Panc1 (cell line): ENCODE measurements at places on chromosomes 13 and 19.
A peak's percentile ranks its signal among the peaks of the same experiment; 100 is the strongest.

- H3K36me3 ChIP-seq = no peaks in the 10 kb centered on the region
- H3K27me3 ChIP-seq = no peaks in the 10 kb centered on the region
- DNase-seq = no peak
- H3K4me3 ChIP-seq = no peak overlapping the region
- H3K27ac ChIP-seq = no peak overlapping the region
- no peaks in the 10 kb centered on the region for H3K4me1 ChIP-seq
Observed at GRCh38 chr13:54573186-54573585, 1544.6 kb downstream of the OLFM4 start.

DNA sequence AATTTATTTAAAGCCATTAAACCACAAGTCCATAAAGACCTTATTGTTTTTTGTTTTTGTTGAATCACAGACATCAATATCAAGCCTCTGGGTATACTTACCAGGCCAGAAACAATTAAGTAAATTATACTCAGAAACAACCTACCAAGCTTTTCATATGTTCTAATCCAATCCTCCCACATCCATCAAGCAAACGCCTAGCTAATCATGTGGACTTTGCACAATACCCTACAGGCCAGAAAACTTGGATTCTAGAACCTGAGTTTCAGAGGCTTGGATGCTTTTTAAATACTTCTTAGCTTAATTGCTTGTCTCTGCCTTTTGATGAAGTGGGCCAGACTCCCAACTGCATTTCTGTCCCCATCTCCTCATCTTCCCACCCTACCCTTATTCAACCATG lies 39.9 kb downstream of the TGDS start:
- no peak overlapping the region for H3K4me3 ChIP-seq
- no peak overlapping the region for H3K27ac ChIP-seq
- H3K36me3 ChIP-seq = no peaks in the 10 kb centered on the region
- no peaks in the 10 kb centered on the region for H3K27me3 ChIP-seq

GRCh38 chr19:35905178-35905727 lies 2.8 kb downstream of the TYROBP start:
- H3K4me3 ChIP-seq = no peak overlapping the region
- H3K27ac ChIP-seq = 0 out of 2 replicates have a peak overlapping the region, but pooled peaks have one; percentile 6
- peaks cover 17% of the 10 kb centered on the region for H3K4me1 ChIP-seq
- no peak for DNase-seq
- H3K27me3 ChIP-seq = no peaks in the 10 kb centered on the region
- no peaks in the 10 kb centered on the region for H3K36me3 ChIP-seq

GRCh38 chr19:4811328-4812131 lies 20.0 kb downstream of the TICAM1 start:
- no peaks in the 10 kb centered on the region for H3K27me3 ChIP-seq
- DNase-seq = peak; percentile 48
- H3K27ac ChIP-seq = no peak overlapping the region
- H3K36me3 ChIP-seq = no peaks in the 10 kb centered on the region

DNA sequence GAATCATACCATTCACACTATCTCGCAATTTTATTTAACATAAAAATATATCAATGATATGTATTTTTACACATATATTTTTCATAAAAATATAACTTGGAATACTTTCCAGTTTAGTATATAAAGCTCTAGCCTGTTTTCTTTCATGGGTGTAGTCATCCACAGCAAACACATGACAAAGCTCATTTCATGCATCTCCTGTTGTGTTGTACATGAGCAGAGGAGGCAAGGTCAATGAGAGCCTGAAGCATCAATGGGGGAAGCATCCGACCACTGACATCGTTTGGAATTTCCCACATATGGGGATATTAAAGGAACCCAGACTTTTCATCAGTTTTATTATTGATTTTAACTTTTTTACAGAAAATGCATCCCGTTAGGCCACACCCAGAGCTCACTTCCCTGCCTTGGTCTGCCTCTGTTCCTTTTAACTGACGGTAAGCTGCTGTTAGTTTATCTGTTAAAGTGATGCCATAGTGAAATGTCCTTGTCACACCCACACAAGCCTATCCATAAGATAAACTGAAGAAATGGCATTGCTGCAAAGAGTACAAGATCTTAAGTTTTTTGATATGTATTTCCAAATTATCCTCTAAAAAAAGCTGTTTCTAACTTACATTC lies 44.0 kb downstream of the MIPEP start:
- no peaks in the 10 kb centered on the region for H3K4me1 ChIP-seq
- DNase-seq = no peak
- no peak overlapping the region for H3K4me3 ChIP-seq
- H3K27me3 ChIP-seq = no peaks in the 10 kb centered on the region
- H3K27ac ChIP-seq = no peak overlapping the region

GRCh38 chr13:70107498-70108281 lies at the start of gene ATXN8OS:
TSS of gene ATXN8OS (plus strand) at chr13:70107826.
- no peaks in the 10 kb centered on the region for H3K27me3 ChIP-seq
- no peak within 1 kb of the TSS for H3K4me3 ChIP-seq
- no peaks in the 10 kb centered on the region for H3K4me1 ChIP-seq
- DNase-seq = no peak
- no peaks in the 10 kb centered on the region for H3K36me3 ChIP-seq

- no peaks in the 10 kb centered on the region for H3K36me3 ChIP-seq
- H3K27me3 ChIP-seq = no peaks in the 10 kb centered on the region
- no peak overlapping the region for H3K4me3 ChIP-seq
- no peaks in the 10 kb centered on the region for H3K4me1 ChIP-seq
Observed at GRCh38 chr13:67341406-67341805, 111.3 kb upstream of the PCDH9 start.

- H3K4me1 ChIP-seq = no peaks in the 10 kb centered on the region
- DNase-seq = no peak
- H3K4me3 ChIP-seq = no peak overlapping the region
- H3K27me3 ChIP-seq = no peaks in the 10 kb centered on the region
- H3K27ac ChIP-seq = no peak overlapping the region
Observed at GRCh38 chr13:48108106-48108505, 13.2 kb upstream of the MED4 start.

DNA sequence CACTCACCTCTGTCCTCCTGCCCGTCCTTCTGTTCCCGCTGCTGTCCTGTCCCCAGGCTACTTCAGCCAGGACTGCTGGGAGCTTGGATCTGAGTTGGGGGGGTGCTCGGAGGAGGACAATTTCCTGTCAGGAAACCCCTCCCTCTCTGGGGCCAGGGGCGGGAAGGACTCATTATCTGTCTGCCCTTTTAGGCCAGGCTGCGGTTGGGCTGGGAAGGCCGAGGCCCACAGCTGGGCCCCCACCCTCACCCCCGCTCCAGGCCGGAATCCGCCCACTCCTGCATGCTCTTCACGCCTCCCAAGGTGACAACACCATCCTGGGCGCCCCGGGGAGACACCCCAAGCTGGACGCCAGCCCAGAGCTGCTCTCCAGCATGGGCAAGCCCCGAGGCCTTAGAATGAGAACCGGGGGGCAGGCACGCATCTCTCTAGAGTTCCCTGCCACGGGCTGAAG lies at the start of gene EXOC3L2:
Gene EXOC3L2, minus strand, starts transcription at position 74 of the 454 bp plus-strand sequence. CDS start 6,362 bp downstream, outside the sequence.
- H3K4me3 ChIP-seq = no peak within 1 kb of the TSS
- H3K27me3 ChIP-seq = no peaks in the 10 kb centered on the region
- H3K27ac ChIP-seq = no peak within 1 kb of the TSS
- H3K36me3 ChIP-seq = no peaks in the 10 kb centered on the region
- no peak for DNase-seq

DNA sequence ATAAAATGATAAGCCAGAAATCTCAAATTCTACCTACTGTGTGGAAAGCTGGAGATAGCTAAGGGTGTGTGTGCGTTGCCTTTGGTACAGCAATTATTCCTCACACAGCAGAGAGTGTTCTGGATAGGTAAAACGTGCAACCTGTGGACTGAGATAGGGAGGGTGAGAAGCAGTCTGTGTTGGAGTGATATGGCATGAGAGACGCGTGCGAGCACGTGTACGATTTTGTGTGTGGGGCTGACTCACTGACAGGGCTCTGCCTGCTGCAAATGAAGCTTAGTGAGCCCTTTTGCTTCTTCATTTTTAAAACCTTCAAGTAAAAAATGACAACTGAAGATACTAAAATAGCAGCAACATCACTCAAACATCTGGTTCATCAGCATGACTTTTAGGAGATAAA lies 35.7 kb upstream of the SLC10A2 start:
- no peak overlapping the region for H3K4me3 ChIP-seq
- no peaks in the 10 kb centered on the region for H3K27me3 ChIP-seq
- H3K27ac ChIP-seq = no peak overlapping the region
- H3K36me3 ChIP-seq = no peaks in the 10 kb centered on the region

DNA sequence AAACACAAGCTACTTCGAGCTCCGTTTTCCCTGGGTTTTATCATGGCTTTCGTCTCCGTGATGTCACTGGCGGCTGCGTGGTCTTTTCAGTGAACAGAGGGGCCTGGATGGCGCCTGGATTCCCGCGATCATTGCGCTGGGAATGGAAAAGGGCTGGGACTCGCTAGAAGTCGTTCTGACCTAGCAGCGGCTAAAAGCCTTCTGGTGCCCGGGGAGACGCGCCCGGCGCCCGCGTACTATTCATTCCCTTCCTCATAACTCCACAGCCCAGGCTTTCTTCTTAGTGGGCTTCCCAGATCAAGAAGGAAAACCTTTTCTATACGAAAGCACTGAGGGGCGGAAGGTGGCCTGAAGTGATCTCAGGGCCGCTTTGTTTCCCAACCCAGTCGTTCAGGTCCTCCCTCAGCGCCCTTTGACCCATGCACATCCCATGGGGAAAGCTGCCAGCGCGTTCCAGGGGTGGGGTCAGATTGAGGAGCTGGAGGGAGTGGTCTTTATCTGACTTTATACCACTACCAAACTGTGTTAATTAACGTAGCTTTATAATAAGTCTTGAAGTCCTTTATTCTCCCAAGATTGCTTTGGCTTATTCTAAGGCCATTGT lies 96.6 kb downstream of the ELF1 start:
- peak overlapping the region; percentile 74 for H3K27ac ChIP-seq
- H3K4me1 ChIP-seq = peaks cover 12% of the 10 kb centered on the region
- DNase-seq = no peak
- H3K4me3 ChIP-seq = peak overlapping the region; percentile 40
- H3K36me3 ChIP-seq = no peaks in the 10 kb centered on the region

DNA sequence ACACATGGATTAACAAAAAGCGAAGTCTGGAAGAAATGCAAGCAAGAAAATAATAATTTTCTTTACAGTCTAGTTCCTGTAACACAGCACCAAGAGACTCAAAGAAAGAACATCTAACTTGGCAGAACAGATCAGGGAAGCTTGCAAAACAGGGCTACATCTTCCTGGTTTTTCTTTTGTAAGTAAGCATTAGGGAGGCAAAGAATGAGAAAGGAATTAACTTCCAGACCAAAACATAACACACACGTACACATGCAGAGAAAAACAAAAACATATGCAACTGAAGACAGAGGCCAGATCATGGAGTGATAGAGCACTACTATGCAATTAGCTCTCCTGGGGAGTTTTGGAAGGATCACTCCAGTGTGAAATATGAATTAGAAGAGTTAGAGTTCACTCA lies 120.5 kb downstream of the DIAPH3 start:
- no peak overlapping the region for H3K4me3 ChIP-seq
- DNase-seq = no peak
- no peaks in the 10 kb centered on the region for H3K27me3 ChIP-seq
- no peaks in the 10 kb centered on the region; the same call in 1 of the 2 replicates for H3K4me1 ChIP-seq

GRCh38 chr19:11096210-11096841 lies 7.1 kb downstream of the LDLR start:
- no peak for DNase-seq
- H3K27me3 ChIP-seq = no peaks in the 10 kb centered on the region
- peak overlapping the region; percentile 39; the same call in 1 of the 2 replicates for H3K27ac ChIP-seq

DNA sequence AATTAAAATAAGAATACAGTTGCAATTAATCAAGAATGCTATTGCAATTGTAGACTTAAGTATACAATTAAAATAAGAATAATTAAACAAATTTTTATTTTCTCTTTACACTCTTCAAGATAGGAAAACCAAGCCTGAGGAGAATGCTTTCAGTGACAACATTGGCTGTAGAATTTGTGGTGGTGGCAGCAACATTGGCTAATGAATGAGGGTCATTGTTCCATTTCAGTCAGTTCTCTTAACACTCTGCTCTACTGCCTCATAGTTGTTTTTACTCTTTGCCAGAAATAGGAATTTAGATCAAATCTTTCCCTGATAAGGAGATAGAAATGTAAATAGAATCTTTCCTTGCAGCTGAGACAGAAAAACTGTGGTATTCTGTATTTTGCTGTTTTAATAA lies 391.6 kb downstream of the PCDH20 start:
- H3K4me3 ChIP-seq = no peak overlapping the region
- no peaks in the 10 kb centered on the region for H3K36me3 ChIP-seq
- H3K27me3 ChIP-seq = no peaks in the 10 kb centered on the region
- H3K27ac ChIP-seq = no peak overlapping the region

- DNase-seq = no peak
- no peaks in the 10 kb centered on the region for H3K4me1 ChIP-seq
- no peaks in the 10 kb centered on the region for H3K27me3 ChIP-seq
Observed at GRCh38 chr19:56477429-56478338, 539 bp upstream of the ZNF667 start.

GRCh38 chr19:38417544-38418506 lies 8.2 kb downstream of the RASGRP4 start:
- no peak for DNase-seq
- no peaks in the 10 kb centered on the region for H3K4me1 ChIP-seq
- peak overlapping the region; percentile 25 for H3K4me3 ChIP-seq
- no peak overlapping the region for H3K27ac ChIP-seq

GRCh38 chr13:22765547-22765946 lies 415.2 kb upstream of the SGCG start:
- no peak overlapping the region for H3K4me3 ChIP-seq
- no peak overlapping the region for H3K27ac ChIP-seq
- no peaks in the 10 kb centered on the region for H3K27me3 ChIP-seq
- no peak for DNase-seq

- DNase-seq = no peak
- H3K36me3 ChIP-seq = no peaks in the 10 kb centered on the region
- H3K27ac ChIP-seq = peak within 1 kb of the TSS; percentile 83
- peak within 1 kb of the TSS; percentile 58 for H3K4me3 ChIP-seq
- peaks cover 16% of the 10 kb centered on the region for H3K4me1 ChIP-seq
Observed at GRCh38 chr19:12994701-12995595, at the start of gene NFIX. TSS of gene NFIX (plus strand) at chr19:12995475. CDS start at chr19:12995838, 363 bp downstream.

- no peak overlapping the region for H3K4me3 ChIP-seq
- H3K36me3 ChIP-seq = peaks cover 2% of the 10 kb centered on the region; the same call in 1 of the 2 replicates
- no peaks in the 10 kb centered on the region for H3K4me1 ChIP-seq
- H3K27ac ChIP-seq = no peak overlapping the region
Observed at GRCh38 chr19:47197141-47197540, 33.9 kb downstream of the BBC3 start.

GRCh38 chr13:41614671-41615527 lies 157.5 kb downstream of the RGCC start:
- no peaks in the 10 kb centered on the region for H3K27me3 ChIP-seq
- no peaks in the 10 kb centered on the region for H3K4me1 ChIP-seq
- DNase-seq = no peak

GRCh38 chr19:12995596-12996405 lies 526 bp downstream of the NFIX start:
- no peaks in the 10 kb centered on the region for H3K27me3 ChIP-seq
- no peak for DNase-seq
- H3K4me3 ChIP-seq = peak overlapping the region; percentile 49
- peaks cover 19% of the 10 kb centered on the region for H3K4me1 ChIP-seq
- no peaks in the 10 kb centered on the region for H3K36me3 ChIP-seq
- peak overlapping the region; percentile 83 for H3K27ac ChIP-seq

- no peak for DNase-seq
- no peak overlapping the region for H3K4me3 ChIP-seq
- H3K4me1 ChIP-seq = peaks cover 1% of the 10 kb centered on the region; the same call in 1 of the 2 replicates
- no peak overlapping the region for H3K27ac ChIP-seq
- no peaks in the 10 kb centered on the region for H3K27me3 ChIP-seq
- H3K36me3 ChIP-seq = no peaks in the 10 kb centered on the region
Observed at GRCh38 chr19:7622933-7623685, 6.2 kb downstream of the XAB2 start.

- H3K27ac ChIP-seq = no peak overlapping the region
- no peaks in the 10 kb centered on the region for H3K27me3 ChIP-seq
- H3K36me3 ChIP-seq = no peaks in the 10 kb centered on the region
- DNase-seq = no peak
- no peaks in the 10 kb centered on the region for H3K4me1 ChIP-seq
Observed at GRCh38 chr13:102721800-102722231, 27.0 kb upstream of the METTL21C start.
